CD4-positive, alpha-beta T cell treated with Interleukin-15 for 1 hour (primary cell): ENCODE measurements at places on chromosomes 1 and 21.

GRCh38 chr1:245990315-245991022, 516.6 kb downstream of the SMYD3 start:
- no peak for DNase-seq

GRCh38 chr1:237124856-237125462, 83.0 kb downstream of the RYR2 start:
- DNase-seq, result no peak

GRCh38 chr1:154990276-154990675, 3.1 kb upstream of the LENEP start:
- DNase-seq, result no peak

DNA sequence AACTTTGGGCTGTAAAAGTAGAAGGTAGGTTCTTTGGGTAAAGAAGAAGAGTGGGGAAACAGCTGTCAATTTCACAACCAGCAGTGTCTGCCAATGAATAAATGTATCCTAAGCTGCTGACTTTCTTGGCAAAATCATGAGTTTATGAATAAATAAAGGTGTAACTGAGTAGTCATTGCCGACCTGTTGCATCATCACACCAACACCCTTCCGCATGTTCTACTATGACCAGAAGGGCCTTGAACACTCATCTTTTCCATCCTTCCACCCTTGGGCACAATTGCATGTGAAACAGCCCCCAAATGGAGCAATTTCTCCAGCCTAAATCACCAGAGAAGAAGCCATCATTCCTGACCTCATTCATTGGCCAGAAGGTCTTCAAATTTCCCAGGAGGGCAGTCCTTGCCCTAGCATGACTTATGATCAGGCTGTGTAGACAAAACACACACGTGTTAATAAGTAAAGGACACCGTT, 31.2 kb upstream of the QSOX1 start:
- no peak for DNase-seq

DNA sequence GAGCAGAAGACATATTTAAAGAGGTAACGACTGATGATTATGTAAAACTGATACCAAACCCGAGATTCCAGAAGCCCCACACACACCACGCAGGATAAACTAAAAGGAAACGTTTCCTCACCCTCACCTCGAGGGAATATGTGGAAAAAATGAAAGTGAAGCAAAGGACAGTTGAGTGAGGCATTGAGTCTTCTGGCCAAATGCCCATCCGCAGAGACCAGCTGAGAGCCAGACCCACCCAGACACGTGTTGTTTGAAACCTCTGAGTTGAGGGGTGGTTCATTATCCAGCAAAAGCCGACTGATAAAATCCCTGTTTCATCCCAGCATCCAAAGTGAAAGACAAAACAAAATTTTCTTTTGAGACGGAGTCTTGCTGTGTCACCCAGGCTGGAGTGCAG, 29.6 kb upstream of the PCBP3 start:
- no peak for DNase-seq

DNA sequence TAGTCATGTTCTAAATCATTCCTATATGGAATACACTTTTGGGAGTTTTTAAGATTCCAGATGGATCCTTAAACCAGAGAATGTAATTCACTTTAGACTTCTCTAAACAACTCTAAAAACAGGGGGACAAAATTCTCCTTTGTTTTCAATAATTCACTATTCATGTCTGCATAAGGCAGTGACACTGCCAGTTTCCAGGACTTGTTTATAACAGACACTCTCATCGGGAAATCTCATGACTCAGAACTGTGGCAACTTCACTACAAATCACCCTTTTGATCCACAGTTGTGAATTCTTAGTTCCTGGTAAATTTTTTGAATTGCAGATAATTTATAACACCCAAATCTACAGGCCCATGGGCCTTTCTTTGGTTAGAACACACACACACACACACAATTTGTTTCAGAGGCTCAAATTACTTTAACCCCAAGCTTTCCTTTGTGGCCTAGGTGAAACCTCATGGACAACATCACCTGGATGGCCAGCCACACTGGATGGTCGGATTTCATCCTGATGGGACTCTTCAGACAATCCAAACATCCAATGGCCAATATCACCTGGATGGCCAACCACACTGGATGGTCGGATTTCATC, at the start of gene OR2T4:
TSS of gene OR2T4 (plus strand) at position 545 of the 595 bp plus-strand sequence. CDS start at position 545, 0 bp downstream.
- DNase-seq, result no peak

DNA sequence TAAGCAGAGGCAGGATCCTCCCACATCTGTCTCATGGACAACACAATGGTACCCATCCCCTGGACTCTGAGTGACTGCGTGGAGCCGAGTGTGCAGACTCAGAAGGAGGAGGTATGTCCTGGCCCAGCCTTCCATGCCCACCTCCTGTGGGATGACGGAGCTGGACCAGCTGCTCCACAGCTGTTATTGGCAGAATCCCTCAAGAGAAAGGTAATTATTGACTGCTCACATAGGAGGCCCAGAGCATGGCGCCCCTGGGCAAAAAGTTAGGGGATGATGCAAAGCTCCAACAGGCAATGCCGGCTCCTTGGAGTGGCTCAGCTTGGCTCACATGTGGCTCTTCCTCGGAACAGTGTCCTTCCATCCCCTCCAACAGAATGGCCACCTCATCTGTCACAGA, 12.2 kb upstream of the ACTRT2 start:
- no peak for DNase-seq

- no peak for DNase-seq
These were observed 271.8 kb downstream of the RRAGC start for GRCh38 chr1:38587766-38588165.

DNA sequence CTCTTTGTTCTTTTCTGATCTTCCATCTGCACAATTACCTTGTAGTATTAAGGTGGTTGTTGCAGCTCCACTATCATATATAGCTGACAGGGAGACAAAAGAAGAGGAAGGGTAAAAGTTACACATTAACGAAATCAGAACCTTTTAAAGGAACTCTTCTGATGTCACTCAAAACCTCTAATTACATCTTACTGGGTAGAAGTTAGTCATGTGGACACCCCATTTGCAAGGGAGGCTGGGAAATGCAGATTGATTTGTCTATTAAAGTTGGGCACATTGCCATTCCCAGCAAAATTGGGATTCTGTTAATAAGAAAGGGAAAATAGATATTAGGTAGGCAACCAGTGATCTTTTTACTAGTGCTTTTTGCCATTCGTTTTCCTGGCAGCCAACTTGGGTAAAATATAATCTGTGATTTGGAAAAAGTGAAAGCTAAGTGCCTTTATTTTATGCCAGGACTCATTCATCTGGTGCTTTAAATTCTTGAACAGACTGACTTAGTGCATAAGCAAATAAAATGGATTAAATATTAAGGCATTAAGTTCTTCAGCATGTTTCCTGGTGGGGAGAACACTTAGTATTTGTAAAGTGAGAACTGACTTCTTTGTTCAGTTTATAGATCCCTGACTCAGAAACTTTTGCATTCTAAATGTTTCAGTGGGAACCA, 71.3 kb downstream of the DNM3 start:
- DNase-seq, result no peak

DNA sequence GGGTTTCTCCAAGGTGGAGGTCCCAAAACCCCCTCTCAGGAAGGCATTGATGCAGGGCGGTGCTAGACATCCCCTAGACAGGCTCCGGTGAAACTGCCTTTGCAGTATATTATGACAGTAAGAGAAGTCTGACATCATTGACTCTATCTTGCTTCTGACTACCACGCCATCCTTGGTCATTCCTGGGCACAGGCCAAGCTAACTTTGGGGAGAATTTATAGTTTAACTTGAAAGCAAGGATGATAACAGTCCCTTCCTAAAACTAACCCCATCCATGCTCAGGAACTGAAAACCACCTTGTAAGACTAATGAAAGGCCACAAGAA, 30.3 kb downstream of the RSPH1 start:
- no peak for DNase-seq

- no peak for DNase-seq
These were observed 2.9 kb upstream of the SLC2A7 start for GRCh38 chr1:9028921-9029705.

GRCh38 chr21:41634211-41634694, 126.3 kb upstream of the TMPRSS2 start:
- no peak for DNase-seq

DNA sequence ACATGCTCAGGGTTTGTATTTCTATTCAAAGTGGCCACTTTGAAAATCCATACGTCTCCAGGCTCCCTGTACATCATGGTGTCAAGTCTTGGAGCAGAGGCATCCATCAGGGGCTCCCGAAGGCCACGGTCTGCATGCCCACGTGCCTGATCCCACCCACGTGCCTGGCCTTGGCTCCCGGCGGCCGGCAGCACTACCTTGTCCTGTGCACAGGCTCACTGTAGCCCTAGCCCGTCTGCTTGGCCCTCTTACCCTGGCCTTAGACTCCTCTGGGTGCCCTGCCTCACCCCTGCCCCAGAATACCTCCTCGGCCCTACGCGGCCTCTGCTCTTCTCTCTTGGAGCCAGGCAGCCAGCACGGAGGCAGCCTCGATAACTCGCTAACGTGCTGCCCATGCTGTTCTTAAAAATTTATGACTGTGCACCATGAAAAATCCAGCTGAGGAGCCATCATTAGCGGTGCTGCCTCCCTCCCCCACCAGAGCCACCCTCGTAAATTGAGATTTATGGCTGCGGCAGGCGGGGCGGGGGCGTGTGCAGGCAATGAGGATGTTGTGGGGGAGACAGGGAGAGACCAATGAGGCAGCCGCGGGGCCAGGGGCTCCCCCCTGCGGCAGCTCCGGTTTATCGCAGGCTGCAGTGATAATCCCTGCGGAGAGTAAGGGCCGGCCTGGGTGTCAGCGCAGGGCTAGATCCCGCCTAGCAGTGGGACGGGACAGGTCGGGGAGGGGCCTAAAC, 24.6 kb downstream of the DMAP1 start:
- peak; percentile 38 for DNase-seq

- DNase-seq, result no peak
These were observed 466 bp downstream of the PEX10 start for GRCh38 chr1:2411801-2412394.

- DNase-seq, result no peak
These were observed 21.9 kb downstream of the HEYL start for GRCh38 chr1:39617488-39618049.

GRCh38 chr1:206953126-206953525, 6.9 kb upstream of the PIGR start:
- no peak for DNase-seq

GRCh38 chr1:198681252-198681651, 42.4 kb downstream of the PTPRC start:
- DNase-seq, result no peak

GRCh38 chr1:21106709-21107108, 70.0 kb downstream of the EIF4G3 start:
- DNase-seq, result no peak

- no peak for DNase-seq
These were observed 899 bp downstream of the TOMM40L start for GRCh38 chr1:161226759-161227158.

DNA sequence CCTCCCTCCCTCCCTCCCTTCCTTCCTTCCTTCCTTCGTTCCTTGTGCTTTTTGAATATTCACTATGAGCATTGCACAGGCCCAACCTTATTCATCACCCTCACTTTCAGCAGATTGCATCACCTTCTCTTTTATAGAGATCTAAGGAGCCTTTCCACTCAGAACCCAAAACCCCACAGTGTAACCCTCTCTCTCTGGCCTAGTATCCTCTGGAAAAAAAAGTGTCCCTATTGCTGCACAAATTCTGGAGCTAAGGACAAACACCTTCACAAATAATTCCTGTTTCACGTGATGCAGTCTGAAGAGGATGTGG, 25.6 kb downstream of the OR10J5 start:
- no peak for DNase-seq

DNA sequence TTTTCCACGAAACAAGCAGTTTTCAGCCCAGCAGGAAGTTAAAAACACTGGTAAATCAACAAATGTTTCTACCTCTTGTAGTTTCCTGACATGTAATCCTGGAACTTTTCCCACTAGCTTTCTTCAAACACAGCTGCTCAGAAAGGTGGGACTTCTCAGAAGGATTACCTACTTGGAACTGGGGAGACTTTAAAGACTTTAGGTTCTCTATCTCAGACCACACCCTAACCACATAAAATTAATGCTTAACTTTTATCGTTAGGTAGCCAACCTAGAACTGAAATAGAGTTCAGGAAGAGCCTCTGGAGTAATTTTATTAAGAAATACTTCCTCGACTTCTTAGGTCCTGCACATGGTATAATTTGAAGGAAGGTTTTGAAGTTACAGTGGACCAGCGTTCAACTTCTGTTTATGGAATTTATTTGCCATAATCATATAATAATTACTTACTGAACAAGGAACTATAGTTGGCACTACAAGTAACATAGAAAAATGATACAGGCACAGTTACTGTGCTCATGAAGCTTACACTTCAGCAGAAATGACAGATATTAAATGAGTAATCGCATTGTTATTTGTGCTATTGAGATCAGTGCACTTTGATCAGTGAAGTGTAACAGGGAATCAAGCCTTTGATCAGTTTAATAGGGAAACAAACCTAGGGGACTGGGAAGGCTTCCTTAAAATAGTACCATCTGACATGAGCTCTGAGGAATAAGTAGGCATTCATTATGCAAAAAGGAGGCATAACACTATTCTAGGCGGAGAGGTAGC, at the start of gene BCL2L15:
TSS of gene BCL2L15 (minus strand) at position 180 of the 774 bp plus-strand sequence. CDS start 206 bp downstream, outside the sequence.
- no peak for DNase-seq

DNA sequence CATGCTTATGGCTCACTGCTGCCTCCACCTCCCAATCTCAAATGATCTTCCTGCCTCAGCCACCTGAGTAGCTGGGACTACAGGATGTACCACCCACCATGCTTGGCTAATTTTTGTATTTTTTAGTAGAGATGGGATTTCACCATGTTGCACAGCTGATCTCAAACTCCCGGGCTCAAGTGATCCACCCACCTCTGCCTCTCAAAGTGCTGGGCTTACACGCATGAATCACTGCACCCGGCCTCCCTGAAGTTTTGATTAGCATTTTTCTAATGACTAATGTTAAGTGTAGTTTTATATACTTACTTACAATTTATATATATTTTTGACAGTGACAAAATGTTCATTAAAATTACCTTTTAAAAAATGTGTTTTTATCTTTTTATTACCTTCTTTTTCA, 41.1 kb downstream of the ZNF678 start:
- no peak for DNase-seq

- no peak for DNase-seq
These were observed 21.0 kb upstream of the LAMC1 start for GRCh38 chr1:183002267-183002666.

DNA sequence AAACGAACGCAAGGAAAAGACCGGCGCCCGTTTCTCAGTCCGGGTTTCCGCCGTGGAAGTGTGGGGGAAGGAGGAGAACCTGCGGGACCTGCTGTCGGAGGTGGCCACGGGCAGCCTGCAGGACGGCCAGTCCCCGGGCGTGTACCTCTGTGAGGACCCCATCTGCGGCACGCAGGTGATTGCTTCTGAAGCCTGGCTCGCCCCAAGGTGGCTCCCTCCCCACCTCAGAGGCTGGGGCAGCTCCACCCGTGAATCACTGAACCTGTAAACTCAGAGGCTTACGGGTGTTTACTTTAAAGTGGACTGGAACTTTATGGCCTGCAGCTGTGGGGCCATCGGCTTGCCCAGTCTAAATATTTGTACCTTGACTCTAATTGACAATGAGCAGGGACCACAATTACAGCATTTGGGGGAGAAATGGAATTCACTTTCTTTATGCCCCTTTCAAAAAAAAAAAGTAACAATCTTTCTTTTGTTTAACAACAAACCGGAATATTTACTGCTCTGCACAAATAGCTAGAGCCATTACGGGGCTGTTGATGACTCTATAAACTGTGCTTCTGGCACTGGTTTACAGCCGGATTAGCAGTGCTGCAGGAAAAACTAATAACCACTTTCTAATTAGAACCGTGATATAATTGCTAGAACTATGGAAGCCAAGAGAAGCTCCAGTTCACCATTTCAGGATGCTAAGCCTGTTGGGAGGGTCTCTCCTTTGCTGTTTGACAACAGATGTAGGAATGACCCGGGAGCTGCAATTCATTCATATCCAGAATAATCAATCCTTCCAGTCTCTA, 454.8 kb downstream of the KIF26B start:
- DNase-seq, result no peak
